Stimulated activated CD8-positive, alpha-beta memory T cell treated with anti-CD3 and anti-CD28 coated beads, Interleukin-2, amount 100 ng/mL, for 1 hour (primary cell): ENCODE measurements at places on chromosomes 11 and 22.

- DNase-seq: no peak
Measured at GRCh38 chr11:15769203-15769602, 587.1 kb downstream of the SOX6 start.

- DNase-seq: no peak
Measured at GRCh38 chr11:112835591-112836255, 125.5 kb upstream of the NCAM1 start.

- DNase-seq: no peak
Measured at GRCh38 chr11:32821517-32821916, 8.2 kb upstream of the PRRG4 start.

- no peak for DNase-seq
Measured at GRCh38 chr11:8488395-8488794, 105.6 kb downstream of the STK33 start.

DNA sequence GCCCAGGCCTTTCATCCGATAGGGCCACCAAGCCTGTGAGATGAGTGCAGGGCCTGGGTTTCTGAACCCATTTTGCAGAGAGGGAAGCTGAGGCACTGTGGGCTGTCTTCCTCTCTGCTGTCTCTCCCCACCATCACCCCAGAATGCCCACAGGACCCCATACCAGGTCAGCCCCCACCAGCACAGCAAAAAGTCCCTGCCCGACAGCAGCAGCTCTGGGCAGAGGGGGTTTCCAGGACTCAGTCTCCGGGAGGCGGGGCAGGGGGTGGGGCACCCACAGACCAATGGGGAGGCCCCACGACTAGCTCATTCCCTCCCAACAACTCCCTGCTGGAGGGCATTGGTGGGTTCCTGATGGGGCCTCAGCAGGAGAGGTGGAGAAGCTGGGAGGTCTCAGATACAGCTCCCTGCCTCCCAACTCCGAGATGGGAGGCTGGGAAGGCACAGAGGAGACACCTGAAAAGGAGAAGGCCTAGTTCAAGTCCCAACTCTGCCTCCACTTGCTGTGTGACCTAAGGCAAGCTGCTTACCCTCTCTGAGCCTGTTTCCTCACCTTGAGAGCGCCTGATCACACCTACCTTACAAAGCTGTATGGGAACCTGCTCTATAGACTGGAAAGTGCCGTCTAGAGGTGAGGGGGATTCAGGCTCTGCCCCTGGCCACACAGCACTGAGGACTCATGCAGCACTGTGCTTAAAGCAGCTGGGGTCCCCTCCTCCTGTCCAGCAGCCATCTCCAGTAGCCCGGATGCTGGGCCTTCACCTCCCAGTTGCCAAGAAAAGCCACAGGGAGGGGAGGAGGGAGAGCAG is 3.5 kb downstream of the CBX7 start:
- DNase-seq: no peak

DNA sequence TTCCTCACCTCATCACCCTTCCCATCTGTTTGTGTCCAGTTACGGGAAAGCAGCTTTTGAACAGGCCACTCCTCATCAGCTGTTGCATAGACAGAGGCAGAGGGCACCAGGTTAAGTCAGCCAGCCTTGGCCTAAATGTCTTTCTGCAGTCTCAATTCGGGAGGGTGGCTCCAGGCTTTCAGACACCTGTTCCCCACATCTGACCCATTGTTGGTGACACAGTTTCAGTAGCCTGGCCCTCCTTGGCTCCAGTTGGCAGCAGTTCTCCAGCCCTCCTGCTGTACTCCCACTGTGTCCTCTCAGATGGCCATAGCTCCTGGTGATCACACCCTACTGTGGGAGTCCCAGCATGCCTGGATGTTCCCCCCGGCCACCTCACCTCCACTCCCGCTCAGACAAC is 70.8 kb upstream of the MYOD1 start:
- DNase-seq: no peak

DNA sequence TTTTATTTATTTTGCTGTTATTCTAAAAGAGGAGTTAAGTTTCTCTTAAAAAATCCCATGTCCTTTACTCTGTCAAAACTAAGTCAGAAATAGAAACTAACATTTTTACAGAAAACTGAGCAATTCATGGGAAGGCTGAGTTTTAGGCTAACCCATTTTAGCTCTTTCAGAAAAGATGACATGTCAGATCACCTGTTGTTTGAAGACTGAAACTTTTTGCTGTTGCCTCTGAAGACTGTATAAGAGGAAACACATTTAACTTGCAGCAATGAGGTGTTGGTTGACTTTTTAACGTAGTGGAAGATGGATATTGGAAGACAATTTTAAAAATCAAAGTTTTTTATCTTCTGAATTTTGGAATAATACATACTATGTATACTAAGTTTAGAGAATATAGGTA is 115.4 kb downstream of the METTL15 start:
- DNase-seq: no peak

DNA sequence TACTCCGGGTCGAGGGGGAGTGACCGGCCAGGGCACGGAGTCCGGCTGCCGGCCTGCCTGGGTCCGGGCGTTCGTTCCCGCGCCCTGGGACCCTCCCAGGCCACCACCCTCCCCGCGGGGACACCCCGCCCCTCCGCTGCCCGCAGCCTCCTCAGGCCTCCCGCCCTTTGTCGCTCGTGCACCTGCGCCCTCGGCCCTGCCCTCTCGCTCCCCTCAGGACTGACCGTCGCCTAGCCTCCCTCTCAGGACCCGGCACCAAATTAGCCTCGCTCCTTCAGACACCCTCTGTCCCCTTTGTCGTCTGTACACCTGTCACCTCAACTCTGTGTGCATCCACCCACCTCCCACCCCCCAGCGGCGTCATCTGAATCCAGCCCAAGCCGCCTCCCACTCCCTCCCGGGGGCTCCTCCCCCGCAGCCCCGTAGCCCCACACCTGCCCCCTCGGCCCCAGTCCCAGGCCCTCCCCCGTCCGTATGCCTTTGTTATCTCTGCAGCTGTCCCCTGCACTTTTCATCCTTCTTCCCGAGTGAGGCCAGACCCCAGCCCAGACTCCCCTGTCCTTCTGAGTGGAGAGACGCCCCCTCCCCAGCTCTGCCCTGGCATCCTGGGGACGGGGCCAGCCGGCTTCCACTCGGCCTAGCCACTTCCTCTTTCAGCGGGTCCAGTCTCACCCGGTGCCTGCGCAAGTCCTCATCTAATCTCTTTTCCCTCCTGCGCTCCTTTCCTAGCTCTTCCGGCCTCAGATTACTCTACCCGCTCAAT is 643 bp downstream of the TIGD3 start:
- DNase-seq: no peak

DNA sequence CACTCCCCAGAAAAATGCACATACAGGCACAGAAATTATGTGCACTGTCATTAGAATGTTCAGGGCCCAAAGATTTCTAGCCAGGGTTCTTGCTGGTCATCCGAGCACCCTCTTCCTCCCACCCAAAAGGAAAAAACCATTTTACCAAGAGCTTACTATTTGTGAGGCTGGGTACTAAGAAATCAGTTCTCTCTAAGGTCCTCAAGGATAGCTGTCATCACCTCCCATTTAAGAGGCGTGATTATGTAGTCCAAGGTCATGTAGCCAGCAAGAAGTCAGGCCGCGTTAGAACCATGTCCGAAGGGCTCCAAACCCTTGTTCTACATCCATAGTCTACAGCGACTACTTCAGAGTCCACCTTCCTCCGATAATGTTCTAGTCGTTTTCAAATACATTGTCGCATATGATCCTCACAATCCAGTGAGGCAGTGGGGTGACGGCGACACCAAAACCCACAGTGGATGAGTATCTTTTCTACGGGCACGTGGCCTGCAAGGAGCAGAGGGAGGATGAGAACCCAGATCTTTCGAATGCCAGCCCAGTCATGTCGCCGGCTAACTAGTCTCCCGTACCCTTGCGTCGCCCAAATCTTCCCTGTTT is 634 bp downstream of the TIMM8B start:
- no peak for DNase-seq
